ENCODE measurements at places on chromosomes 3 and 15. TPM values are rescaled to one million over a fixed set of nuclear protein-coding genes. Genes with fewer than 3 reads are reported as not detected.
A peak's percentile ranks its signal among the peaks of the same experiment; 100 is the strongest.

CPB1 gene
- 0.83 TPM for total RNA-seq

- no peak for DNase-seq
Observed at GRCh38 chr3:106029954-106030626, 161.3 kb upstream of the CBLB start.

TMEM207 gene
- not detected for total RNA-seq

FOXB1 gene
- not detected for total RNA-seq

- no peak for DNase-seq
Observed at GRCh38 chr3:24166515-24166914, 221.4 kb downstream of the NR1D2 start.

ADAMTS9 gene
- total RNA-seq, result 11.7 TPM

GRCh38 chr3:120678331-120678947 is 3.6 kb downstream of the HGD start:
- DNase-seq, result no peak

GRCh38 chr3:152443212-152444023 is 174.7 kb downstream of the MBNL1 start:
- no peak for DNase-seq

- DNase-seq, result peak; percentile 82
Observed at GRCh38 chr15:29822100-29822683, at the start of gene TJP1. TJP1 (minus strand) TSS chr15:29822468; CDS start chr15:29822028, 440 bp downstream.

TEX9 gene
- 11.6 TPM for total RNA-seq

MAP1A gene
- 7.1 TPM for total RNA-seq

GRCh38 chr15:98035577-98036010 is 75.1 kb downstream of the ARRDC4 start:
- DNase-seq, result no peak

DNA sequence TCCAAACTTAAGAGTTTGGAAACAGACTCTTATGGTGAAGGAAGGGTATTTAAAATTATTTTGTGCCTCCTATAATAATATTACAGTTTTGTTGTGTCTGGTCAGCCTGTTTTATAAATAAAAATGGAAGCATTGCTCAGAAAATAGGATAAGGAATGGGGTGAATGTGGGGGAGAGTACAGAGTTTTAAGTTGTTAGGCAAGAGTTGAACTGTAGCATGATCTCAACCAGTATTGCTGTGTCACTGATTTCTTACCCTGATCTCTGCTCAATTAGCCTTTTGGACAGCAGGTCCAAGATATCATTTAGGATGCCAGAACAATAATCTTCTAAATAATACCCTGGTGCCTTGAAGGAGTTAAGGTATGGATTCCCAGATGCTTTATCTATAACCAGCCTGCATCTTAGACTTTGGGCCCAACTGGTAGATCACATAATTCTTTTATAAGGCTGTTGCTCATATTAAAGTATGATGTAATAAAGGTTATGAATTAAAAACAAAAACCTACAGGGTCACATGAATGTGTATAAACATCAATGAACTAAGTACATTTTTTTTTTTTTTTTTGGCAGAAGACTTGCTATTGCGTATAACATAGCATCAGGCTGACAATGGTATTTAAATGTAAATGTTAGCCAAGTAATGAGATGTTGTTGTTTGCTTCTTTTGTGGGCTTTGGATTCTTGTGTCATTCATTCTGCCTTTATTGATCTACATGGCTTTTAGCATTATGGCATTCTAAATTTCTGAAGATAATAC is 70.0 kb downstream of the MITF start:
- DNase-seq, result no peak

ECE2 gene
- not detected for total RNA-seq

- no peak for DNase-seq
Observed at GRCh38 chr3:60657972-60658371, 593.3 kb downstream of the FHIT start.

DNA sequence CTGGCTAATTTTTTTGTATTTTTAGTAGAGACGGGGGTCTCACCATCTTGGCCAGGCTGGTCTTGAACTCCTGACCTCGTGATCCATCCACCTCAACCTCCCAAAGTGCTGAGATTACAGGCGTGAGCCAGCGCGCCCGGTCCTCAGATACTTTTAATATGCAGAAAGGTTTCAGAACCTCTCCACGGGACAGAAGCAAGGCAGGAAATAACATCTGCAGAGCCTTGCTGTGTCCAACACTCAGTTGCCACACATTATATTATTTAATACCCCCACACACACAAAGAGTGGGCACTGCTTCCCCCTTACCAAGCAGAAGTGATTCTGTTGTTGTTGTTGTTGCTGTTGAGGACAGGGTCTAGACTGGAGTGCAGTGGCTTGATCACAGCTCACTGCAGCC is 28.0 kb downstream of the OSBPL10 start:
- DNase-seq, result no peak

GRCh38 chr3:38575279-38575843 is 74.1 kb downstream of the SCN5A start:
- peak; percentile 30 for DNase-seq

OR5K2 gene
- not detected for total RNA-seq

GRCh38 chr15:85693277-85693676 is 101.4 kb downstream of the KLHL25 start:
- no peak for DNase-seq

- DNase-seq, result no peak
Observed at GRCh38 chr15:26352909-26353308, 420.0 kb downstream of the GABRB3 start.

DNA sequence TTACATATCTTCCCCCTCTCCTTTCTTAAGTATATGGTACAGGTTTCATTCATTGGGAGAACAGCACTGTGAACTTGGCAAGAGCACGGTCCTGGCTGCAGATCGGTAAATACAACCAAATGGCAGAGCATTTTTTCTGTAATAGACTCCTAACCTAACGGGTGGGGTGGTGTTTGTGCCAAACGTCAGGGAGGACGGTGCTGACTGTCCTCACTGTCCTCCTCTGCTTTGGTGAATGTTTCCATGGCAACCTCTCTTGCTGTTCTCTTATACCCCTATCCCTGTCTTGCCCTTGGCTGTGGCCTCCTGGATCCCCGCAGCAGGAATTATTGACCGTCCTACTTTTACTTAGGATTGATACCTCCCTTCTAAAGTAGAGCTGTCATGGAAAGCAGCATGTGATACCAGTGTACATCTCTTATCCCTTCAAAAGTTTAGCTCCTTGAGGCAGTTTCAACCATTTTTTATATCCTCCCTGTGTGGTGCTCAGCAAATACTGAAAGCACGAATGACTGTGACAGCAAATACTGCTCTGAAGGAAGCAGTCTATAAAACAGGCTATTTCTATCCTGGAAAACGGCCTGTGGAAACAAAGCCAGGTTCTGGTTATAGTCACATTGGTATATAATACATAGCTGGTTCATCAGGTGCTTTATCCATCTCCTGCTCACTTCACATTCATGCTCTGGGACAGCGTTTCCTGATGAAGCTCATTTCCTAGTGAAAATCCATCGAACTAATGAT is 275.4 kb upstream of the C2CD4B start:
- DNase-seq, result no peak

MAP6D1 gene
- total RNA-seq, result 1.9 TPM

DNA sequence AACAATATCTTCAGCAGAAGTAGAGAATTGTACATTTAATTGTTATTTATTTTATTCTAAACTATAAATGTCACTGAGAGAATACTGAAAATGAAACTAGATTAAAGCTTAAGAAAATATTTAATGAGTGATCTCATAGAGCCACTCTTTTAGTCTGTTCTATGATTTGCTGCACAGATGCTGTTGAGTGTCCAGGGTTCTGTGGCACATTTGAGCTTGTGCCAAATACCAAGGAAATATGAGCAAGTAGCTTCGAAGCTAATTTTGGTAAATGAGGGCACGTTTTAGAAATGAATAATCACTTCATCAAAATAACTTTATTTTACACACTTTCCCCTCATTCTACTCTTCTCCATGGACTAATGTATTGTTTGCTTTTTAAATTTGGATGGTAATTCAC is 53.6 kb upstream of the THRB start:
- DNase-seq, result no peak

GOLGA8G gene
- not detected for total RNA-seq

DNA sequence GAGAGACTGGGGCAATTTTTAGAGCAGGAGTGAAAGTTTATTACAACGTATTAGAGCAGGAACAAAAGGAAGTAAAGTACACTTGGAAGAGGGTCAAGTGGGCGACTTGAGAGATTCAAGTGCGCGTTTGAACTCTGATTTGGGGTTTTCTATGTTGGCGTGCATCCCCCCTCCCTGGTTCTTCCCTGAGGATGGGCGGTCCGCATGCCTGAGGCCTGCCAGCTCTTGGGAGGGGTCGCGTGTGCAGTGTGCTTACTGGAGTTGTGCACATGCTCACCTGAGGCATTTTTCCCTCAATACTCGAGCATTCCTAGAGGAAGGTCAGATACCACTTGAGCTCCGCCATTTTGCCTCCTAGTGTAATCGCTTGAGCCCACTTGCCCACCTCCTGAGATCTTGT is 10.4 kb upstream of the CHAC1 start:
- DNase-seq, result no peak

DNA sequence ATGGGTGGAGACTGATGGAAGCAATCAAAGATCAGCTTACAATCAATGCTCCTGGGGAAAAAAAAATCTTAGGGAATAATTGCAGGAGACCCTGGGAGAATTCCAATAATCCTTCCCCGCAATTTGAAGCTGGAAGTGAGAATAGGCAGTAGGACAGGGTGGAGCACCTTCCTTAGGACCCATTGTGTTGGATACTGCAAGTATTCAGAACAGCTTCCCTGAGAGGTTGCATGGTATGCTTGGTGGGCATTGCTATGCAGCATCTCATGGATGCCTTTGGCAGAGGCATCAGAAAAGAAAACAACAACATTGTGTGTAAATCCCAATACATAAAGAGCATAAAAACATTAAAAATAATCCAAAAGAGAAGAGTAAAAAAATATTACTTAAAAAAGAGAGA is 24.6 kb upstream of the DUT start:
- no peak for DNase-seq

- no peak for DNase-seq
Observed at GRCh38 chr3:73716418-73716817, 91.7 kb upstream of the PDZRN3 start.

- DNase-seq, result no peak
Observed at GRCh38 chr15:51356983-51357382, 15.5 kb downstream of the GLDN start.

GRCh38 chr15:75821786-75822345 is 21.4 kb upstream of the UBE2Q2 start:
- no peak for DNase-seq

DNA sequence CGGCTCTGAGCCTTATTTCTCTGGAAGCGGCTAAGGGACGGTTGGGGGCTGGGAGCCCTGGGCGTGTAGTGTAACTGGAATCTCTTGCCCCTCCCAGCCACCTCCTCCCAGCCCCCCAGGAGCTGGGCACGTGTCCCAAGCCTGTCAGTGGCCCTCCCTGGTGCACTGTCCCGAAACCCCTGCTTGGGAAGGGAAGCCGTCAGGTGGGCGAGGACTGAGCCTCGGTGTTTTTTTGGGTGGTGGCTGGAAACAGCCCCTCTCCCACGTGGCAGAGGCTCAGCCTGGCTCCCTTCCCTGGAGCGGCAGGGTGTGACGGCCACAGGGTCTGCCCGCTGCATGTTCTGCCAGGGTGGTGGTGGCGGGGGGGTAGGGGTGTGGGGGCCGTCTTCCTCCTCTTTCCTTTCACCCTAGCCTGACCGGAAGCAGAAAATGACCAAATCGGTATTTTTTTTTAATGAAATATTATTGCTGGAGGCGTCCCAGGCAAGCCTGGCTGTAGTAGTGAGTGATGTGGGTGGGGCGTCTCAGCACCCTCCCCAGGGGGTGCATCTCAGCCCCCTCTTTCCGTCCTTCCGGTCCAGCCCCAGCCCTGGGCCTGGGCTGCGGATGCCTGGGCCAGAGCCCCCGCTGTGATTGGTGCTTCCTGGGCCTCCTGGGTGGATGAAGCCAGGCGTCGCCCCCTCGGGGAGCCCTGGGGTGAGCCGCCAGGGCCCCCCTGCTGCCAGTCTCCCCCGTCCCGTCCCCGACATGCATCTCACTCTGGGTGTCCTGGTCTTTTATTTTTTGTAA is 58.8 kb upstream of the GOLGA8A start:
- DNase-seq, result no peak

FAM219B gene
- total RNA-seq, result 92.2 TPM

DNA sequence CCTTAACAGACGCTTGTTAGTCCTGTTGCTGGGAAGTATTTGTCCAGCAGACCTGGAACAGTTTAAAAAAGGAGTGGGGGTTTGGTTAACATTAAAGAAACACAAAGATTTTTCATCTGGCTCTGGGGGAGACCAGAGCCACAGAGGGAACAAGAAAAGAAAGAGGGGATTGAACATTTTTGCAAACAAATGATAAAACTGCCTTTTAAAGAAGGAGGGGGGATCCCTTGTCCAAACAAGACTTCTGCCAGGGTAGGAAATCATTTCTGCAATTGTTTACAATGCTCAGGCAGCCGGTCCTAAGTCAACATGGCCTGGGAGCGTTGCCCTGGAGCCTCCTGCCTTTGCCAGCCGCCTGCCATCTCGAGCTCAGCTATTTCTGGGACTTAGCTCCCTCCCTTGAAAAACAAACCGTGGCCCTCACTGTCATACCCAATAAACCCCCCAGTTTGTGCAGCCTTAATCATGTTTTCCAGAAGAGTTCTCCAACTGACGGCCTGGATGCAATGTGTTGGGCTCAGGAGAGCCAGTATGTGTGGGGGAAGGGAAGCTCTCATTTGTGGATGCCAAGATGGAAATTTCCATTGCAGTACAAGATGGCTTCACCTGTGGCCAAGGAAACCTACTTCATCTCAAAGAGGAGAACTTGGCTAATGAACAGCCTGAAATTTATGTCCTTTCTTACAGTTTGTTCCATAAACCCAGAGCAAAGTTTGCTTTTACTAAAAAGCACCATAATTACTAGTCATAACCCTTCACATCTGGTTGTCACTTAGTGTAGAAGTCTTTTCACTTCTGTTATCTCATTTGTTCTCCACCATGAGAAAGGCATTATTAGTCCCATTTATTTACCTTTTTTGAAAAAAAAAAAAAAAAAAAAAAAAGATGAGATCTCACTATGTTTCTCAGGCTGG is 75.9 kb upstream of the RNU6-1 start:
- DNase-seq, result peak; percentile 74

- no peak for DNase-seq
Observed at GRCh38 chr15:31782951-31783350, 247.4 kb upstream of the CHRNA7 start.

HYAL1 gene
- total RNA-seq, result 58.2 TPM

DNA sequence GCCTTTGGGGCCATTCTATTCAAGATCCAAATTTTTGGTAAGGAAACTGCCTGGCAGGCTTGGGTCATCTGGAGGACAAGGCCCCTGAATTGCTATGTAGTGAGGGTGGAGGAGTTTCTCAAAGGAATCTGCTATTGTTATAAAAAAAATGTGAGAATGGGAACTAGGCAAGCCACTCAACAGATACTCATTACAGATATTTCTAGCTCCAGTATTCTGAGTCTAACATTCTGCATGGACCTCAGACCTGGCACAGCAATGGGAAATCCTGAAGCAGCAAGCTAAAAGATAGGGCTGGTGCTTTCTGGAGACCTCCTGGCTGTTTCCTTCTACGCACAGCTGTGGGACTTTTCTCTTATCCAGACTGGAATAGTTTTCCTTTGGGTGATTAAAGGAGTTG is 430.7 kb upstream of the RBMS3 start:
- DNase-seq, result no peak

GRCh38 chr3:48433472-48434118 is 3.7 kb upstream of the PLXNB1 start:
- DNase-seq, result no peak

Measured in lower lobe of right lung (tissue), 2 donors.